Bone marrow (tissue), 2 donors: ENCODE measurements at places on chromosomes 2 and 18.

DNA sequence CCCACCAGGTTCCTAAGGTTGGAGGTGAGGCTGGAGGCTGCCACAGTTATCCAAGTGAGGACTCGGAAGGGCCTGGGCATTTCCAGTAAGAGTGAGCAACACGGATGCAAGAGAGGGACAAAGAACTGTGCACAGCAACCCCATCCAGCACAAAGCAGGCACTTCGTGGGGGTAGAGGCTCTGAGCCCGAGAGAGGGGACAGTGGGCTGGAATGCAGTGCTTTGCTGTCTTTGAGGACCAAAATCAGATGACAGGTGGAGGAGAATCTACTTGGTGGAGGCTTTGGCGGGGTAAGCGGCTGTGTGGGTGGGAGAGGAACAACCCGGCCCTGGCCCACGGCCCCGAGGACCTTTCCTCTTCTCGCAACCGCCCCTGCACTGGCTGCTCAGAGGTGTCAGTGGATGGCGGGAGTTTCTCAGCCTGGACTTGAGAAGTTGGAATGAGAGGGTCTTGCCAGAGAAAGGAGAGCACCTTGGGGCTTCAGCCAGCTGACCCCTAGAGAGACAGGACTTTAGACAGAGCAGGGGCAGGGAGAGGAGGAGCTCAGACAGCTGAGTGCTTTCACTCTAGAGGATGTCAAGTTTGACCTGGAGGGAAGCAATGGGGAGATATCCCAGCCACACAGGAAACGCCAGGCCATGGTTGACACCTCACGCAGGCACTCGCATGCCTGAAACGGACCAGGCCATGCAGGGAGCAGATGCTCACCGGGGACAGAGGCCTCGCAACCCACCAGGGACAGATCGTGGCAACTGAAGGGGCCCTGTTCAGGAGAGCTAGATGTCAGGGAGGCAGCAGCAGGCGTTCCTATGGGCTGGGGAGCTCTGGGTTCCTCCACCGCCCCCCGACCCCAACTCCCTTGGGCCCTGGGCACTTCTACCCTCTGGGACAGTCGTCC is 11.6 kb downstream of the RAMP1 start:
- DNase-seq = no peak

DNA sequence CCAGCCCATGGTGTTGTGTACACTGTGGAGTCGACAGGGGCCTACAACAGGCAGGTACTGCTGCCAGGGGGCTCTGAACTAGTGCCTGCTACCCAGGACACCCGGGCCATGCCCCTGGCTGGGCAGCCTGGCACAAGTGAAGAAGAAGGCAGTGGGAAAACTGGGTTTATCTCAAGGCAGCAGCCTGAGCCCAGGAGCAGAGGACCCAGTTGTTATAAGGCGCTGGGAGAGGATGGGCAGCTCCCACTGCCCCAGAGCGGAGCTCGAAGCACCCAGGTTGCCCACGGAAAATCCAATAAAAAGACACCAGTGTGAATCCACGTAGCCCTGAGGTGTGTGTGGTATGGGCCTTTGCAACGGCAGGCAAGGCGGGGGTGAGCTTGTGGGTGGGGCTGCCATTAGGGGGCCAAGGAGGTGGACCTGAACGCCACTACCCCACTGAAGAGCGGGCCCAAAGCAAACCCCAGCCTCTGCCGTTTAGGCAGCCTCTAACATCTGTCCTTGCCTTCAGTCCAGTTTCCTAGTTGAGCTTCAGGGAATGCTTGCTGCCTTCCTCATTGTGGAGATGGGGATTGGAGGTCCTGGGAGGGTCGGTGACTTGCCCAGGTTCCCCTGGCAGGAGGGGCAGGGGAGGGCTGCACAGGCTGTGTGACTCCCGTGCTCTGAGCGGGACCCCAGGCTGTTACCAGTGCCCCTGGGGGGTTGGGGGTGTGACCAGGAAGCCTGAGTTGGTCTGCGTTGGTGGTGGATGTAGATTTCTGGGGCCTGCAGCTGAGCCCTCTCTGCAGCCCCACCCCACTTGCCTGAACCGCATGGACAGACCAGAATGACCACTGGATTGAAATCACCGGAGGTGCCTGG is 16.0 kb downstream of the ARID5A start:
- DNase-seq = no peak

GRCh38 chr2:46315103-46315890 is 18.1 kb downstream of the EPAS1 start:
- peak; percentile 8 for DNase-seq

GRCh38 chr2:160387558-160388262 is 105.9 kb downstream of the RBMS1 start:
- DNase-seq = no peak

GRCh38 chr2:13822365-13822764 is 810.2 kb upstream of the LRATD1 start:
- no peak for DNase-seq

- no peak for DNase-seq
Measured at GRCh38 chr2:46015671-46016070, 281.5 kb upstream of the EPAS1 start.

DNA sequence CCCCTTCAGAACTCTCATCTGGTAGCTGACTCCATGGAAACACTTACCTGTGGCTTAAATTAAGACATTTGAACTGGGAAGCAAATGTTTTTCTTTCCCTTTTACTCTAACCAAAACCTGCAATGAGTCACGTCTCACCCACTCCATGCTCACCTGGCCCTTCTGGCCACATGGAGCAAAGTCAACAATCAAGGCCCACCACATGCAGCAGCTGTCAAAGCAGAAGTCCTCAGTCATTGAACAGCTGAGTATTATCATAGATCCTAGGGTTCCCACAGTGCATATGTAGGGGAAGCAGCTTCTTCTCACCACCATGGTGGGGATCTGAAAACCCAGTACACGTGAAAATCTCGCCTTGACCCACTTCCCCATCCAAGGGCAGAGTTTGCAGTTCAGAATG is 12.3 kb upstream of the MEP1B start:
- no peak for DNase-seq

DNA sequence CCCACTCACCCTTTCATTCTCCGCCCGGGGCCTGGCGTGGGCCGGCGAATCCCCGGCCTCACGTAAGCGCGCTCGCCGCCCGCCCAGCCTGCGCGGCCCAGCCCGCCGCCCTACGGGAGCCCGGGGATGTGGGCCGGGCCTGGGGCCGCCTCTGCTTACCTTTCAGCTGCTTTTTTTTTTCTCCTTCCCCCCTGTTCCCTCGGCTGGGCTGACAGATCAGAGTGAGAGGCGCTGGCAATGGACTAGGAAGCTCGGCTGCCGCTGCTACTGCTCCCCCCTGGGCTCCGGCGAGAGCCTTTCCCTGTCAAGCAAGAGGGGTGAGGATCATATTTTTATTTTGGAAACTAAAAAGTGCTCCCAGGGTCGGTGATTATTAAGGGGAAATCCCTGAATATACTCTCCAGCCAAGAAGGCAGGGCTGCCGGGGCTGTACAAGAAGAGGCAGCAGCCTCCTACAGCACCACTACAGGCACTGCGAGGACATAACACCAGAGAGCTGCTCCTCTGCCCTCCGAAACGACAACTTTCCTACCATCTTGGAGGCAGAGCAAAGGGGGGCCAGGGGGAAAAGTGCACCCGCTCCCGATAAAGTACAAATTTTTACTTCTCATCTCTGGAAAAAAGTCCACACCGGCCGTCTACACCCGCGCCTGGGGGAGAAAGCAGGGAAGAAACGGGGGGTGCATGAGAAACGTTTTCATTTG is at the start of gene INO80D:
TSS of gene INO80D (minus strand) at position 433 of the 704 bp plus-strand sequence. CDS start 23,158 bp downstream, outside the sequence.
- DNase-seq = peak; percentile 84

DNA sequence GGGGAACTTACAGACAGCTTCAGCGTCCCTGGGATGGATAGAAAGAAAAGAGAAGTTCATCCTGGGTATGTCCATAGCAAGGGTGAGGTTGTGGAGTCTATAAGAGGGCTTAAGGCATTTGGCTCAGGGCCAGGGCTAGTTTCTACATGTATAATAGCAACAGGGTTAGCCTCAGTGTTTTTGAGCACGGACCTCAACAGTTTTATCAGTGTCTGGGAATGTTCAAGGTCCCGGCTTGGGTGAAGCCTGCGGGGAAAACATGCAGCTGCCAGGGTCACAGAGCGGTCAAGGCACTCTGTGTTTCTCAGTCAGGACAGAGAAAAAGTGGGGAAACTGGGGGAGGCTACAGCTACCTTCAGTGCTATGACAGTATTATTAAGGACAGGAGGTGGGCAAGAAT is 427.7 kb upstream of the HS6ST1 start:
- DNase-seq = no peak

GRCh38 chr2:176449852-176450251 is 180.6 kb downstream of the MTX2 start:
- DNase-seq = no peak

DNA sequence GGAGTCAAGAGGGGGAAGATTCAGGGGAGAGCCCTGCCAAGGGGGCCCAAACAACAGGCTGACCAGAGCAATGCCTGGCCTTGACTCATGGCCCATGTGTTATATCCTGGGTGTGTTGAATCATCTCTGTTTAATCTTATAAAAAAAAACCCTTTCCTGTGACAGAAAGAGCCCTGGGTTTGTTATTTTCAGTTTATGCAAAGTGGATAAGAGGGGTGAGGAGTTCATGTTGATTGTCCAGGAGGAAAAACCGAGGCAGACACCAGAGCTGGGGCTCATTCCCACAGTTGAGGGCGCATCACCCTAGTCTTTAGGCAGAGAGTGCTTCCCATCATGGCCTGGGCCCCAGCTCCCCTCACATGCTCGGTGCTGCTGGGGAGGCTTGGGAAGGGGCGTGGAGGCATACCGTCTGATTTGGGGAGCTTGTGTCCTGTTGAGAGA is 30.9 kb upstream of the IL37 start:
- no peak for DNase-seq
